ENCODE measurements at places on chromosomes 16 and 17. TPM values are rescaled to one million over a fixed set of nuclear protein-coding genes. Genes with fewer than 3 reads are reported as not detected.

DNA sequence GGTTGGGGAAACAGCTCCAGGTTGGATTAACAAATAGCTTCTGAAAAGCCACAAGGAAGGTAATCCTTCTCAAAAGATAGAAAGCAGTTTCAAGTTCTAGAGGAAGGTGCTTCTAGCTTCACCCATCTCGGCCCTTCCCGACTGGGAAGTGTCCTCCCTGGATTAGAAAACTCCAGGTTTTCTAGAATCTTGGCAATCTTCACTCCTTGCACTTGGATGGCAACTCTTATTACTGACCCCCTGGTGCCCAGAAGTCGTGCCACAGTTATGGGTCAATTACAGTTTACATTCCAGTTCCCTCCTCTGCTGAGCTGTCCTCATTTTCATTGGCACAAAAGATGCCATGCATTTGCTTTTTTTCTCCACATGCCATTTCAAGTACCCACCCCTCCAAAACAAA is 65.6 kb downstream of the SMG6 start:
- no peaks in the 10 kb centered on the region for H3K36me3 ChIP-seq
- no peak overlapping the region for H3K4me3 ChIP-seq
- no peaks in the 10 kb centered on the region for H3K27me3 ChIP-seq

DNA sequence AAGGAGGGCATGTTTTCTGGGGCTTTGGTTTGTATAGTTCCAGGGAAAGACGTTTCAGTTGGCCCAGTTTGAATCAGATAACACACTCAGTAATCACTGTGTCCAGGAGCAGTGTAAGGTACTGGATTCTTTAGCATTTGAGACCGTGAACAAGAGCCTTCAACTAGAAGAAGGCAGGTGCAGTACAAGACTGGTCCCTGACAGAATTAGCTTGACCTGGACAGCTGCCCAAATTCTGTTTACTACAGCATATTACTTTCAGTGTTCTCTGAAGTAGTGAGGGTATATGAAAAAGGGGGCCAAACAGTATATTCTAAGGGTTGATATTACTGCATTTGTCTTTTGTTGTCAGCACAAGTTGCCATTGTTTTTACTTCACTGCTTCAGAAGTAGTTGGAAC is 81.3 kb downstream of the COX10 start:
- no peaks in the 10 kb centered on the region for H3K36me3 ChIP-seq
- no peaks in the 10 kb centered on the region for H3K27me3 ChIP-seq
- H3K27ac ChIP-seq = no peak overlapping the region
- DNase-seq = no peak
- no peak overlapping the region for H3K4me3 ChIP-seq
- peaks cover 4% of the 10 kb centered on the region for H3K4me1 ChIP-seq

- peak overlapping the region; percentile 2 for H3K4me3 ChIP-seq
- H3K36me3 ChIP-seq = no peaks in the 10 kb centered on the region
- H3K27ac ChIP-seq = peak overlapping the region; percentile 95
- no peak for DNase-seq
- H3K4me1 ChIP-seq = peaks cover 44% of the 10 kb centered on the region
Measured at GRCh38 chr17:48564188-48565021, 13.7 kb downstream of the HOXB4 start.

Gene CCDC57
- 23.8 TPM for total RNA-seq

Gene EPN3
- total RNA-seq = 95.7 TPM

- H3K36me3 ChIP-seq = peaks cover 19% of the 10 kb centered on the region
- H3K27me3 ChIP-seq = no peaks in the 10 kb centered on the region
- H3K27ac ChIP-seq = peak overlapping the region; percentile 89
- DNase-seq = peak; percentile 63
- H3K4me3 ChIP-seq = peak overlapping the region; percentile 47
Measured at GRCh38 chr16:67199808-67200198, 872 bp downstream of the ELMO3 start.

GRCh38 chr16:4175849-4176248 is 59.6 kb upstream of the ADCY9 start:
- no peaks in the 10 kb centered on the region for H3K4me1 ChIP-seq
- no peaks in the 10 kb centered on the region for H3K27me3 ChIP-seq
- no peak for DNase-seq
- no peak overlapping the region for H3K27ac ChIP-seq
- no peak overlapping the region for H3K4me3 ChIP-seq

- H3K36me3 ChIP-seq = no peaks in the 10 kb centered on the region
- DNase-seq = no peak
- no peak overlapping the region for H3K4me3 ChIP-seq
- no peaks in the 10 kb centered on the region for H3K4me1 ChIP-seq
- H3K27me3 ChIP-seq = no peaks in the 10 kb centered on the region
Measured at GRCh38 chr17:28194382-28194781, 124.6 kb upstream of the TMEM97 start.

Gene CDK3
- 24.6 TPM for total RNA-seq

Gene ABCA3
- 3.4 TPM for total RNA-seq

Gene CLEC19A
- not detected for total RNA-seq

Gene FOXF1
- 10.8 TPM for total RNA-seq

Gene MYO1D
- total RNA-seq = 247 TPM

GRCh38 chr17:6756425-6757031 is 682 bp downstream of the XAF1 start:
- H3K4me1 ChIP-seq = peaks cover 17% of the 10 kb centered on the region
- peak overlapping the region; percentile 35 for H3K4me3 ChIP-seq
- no peaks in the 10 kb centered on the region for H3K27me3 ChIP-seq
- no peaks in the 10 kb centered on the region for H3K36me3 ChIP-seq
- H3K27ac ChIP-seq = peak overlapping the region; percentile 77

GRCh38 chr16:81671738-81672597 is 107.1 kb upstream of the PLCG2 start:
- H3K4me3 ChIP-seq = no peak overlapping the region
- peaks cover 10% of the 10 kb centered on the region for H3K36me3 ChIP-seq
- no peak for DNase-seq
- H3K27me3 ChIP-seq = no peaks in the 10 kb centered on the region

DNA sequence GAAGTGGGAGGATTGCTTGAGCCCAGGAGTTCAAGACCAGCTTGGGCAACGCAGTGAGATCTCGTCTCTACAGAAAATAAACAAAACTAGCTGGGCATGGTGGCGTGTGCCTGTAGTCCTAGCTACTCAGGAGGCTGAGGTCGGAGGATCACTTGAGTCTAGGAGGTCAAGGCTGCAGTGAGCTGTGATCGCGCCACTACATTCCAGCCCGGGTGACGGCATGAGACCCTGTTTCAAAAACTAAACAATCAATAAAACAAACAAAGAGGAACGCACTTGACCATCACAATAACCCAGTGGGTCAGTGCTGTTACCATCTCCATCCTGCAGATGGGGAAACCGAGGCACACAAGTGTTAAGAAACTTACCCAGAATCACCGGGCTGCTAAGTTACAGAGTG is 13.7 kb downstream of the ZNF500 start:
- H3K27ac ChIP-seq = no peak overlapping the region
- peaks cover 24% of the 10 kb centered on the region for H3K36me3 ChIP-seq
- H3K27me3 ChIP-seq = no peaks in the 10 kb centered on the region
- H3K4me1 ChIP-seq = no peaks in the 10 kb centered on the region
- no peak for DNase-seq
- no peak overlapping the region for H3K4me3 ChIP-seq

DNA sequence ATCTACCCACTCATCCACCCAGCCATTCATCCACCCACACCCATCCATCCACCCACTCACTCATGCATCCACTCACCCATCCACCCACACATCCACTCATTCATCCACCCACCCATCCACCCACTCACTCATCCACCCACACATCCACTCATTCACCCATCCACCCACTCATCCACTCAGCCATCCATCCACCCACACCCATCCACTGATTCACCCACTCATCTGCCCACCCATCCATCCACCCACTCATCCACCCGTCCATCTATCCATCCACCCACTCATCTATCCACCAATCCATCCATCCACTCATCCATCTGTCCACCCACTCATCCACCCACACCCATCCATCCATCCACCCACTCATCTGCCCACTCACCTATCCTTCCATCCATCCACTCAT is 17.3 kb downstream of the NATD1 start:
- H3K27ac ChIP-seq = no peak overlapping the region
- no peak overlapping the region for H3K4me3 ChIP-seq
- no peaks in the 10 kb centered on the region for H3K36me3 ChIP-seq
- H3K4me1 ChIP-seq = no peaks in the 10 kb centered on the region
- DNase-seq = no peak
- H3K27me3 ChIP-seq = no peaks in the 10 kb centered on the region

DNA sequence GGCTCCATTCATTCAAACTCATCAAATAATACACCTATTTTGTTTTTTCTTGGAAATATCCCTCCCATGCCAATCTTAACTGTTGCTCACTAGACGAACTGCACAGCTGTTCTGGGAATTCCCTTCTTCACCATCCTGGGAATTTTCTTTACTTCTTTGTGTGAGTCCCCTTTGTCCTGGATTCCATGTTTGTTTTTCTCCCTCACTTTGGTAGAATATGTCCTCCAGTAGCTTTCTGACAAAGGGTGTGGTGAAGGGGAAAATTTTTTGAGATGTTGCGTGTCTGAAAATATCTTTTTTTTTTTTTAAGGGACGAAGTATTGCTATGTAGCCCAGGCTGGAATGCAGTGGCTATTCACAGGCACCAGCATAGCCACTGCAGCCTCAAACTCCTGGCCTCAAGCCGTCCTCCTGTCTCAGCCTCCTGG is 17.2 kb upstream of the UTP6 start:
- no peaks in the 10 kb centered on the region for H3K36me3 ChIP-seq
- no peak overlapping the region for H3K4me3 ChIP-seq
- peaks cover 7% of the 10 kb centered on the region for H3K4me1 ChIP-seq

DNA sequence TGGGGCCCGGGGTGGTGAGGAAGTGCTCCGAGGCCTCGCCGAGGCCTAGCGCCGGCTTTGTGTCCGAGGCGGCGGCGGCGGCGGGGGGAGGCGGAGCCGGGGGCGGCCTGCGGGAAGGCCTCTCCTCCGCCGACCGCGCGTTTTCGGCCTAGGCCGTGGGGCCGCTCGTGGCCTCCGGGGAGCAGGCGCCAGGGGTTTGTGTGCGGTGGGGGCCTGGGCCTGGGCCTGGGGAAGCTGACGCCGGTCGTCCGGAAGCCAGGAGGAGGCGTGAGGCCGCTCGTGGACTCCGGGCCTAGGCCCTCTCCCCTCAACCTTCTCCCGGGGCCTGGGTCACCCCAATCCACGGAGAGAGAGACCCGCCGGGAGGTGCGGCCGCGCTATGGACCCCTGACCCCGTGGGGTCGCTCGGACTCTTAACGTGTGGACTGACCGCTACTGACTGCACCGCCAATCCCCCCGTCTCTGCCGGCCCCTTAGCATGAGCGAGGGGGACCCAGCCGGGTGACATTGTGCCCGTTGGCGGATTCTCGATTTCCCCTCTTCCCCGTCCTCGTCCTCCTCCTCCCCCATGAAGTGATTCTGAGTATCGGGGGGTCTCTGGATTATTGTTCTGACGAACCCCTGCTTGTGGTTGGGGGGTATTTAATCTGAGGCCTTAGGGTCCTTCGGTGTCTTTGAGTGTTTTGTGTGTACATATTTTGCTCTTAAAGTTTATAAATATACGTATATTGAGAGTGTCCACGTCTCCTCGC is 660 bp downstream of the RBBP6 start:
- H3K4me1 ChIP-seq = peaks cover 40% of the 10 kb centered on the region
- H3K27me3 ChIP-seq = no peaks in the 10 kb centered on the region
- no peaks in the 10 kb centered on the region for H3K36me3 ChIP-seq

GRCh38 chr17:80826955-80827645 is 164.5 kb upstream of the CHMP6 start:
- H3K27ac ChIP-seq = no peak overlapping the region
- H3K36me3 ChIP-seq = no peaks in the 10 kb centered on the region
- DNase-seq = no peak
- no peaks in the 10 kb centered on the region for H3K27me3 ChIP-seq
- H3K4me3 ChIP-seq = no peak overlapping the region
- peaks cover 3% of the 10 kb centered on the region for H3K4me1 ChIP-seq

DNA sequence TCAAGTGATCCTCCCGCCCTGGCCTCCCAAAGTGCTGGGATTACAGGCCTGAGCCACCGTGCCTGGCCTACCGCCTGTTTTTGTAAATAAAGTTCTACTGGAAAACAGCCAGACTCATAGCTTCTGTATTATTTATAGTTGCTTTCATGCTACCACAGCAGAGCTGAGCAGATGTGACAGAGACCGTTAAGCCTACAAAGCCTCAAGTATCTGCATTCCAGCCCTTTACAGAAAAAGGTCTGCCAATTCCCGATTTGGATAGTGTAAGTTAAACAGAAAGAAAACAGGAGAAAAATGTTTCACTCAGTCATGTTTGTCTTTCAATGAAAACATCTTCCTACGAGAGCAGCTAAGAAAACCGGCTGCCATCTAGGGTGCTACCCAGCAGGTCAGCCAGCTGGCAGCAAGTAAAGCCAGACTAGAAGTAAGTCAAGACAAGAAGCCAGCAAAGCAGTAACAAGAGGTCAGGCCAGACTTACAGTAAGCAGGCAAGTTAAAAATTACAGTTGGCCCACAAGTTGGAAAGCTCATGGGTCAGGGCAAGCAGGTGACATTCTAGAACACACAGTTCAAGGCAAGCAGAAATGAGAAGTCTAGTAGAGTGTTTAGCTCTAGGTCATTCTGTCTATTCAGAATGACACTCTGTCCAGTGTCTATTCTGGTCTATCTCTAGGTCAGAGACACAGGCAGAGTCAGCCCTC is 17.7 kb downstream of the NCBP3 start:
- H3K27me3 ChIP-seq = no peaks in the 10 kb centered on the region
- no peak overlapping the region for H3K4me3 ChIP-seq
- peaks cover 28% of the 10 kb centered on the region for H3K36me3 ChIP-seq
- no peak for DNase-seq

Gene DYNC1LI2
- 240 TPM for total RNA-seq

GRCh38 chr16:61814726-61815347 is 221.4 kb downstream of the CDH8 start:
- no peaks in the 10 kb centered on the region for H3K27me3 ChIP-seq
- H3K27ac ChIP-seq = no peak overlapping the region
- no peak for DNase-seq
- no peaks in the 10 kb centered on the region for H3K4me1 ChIP-seq

DNA sequence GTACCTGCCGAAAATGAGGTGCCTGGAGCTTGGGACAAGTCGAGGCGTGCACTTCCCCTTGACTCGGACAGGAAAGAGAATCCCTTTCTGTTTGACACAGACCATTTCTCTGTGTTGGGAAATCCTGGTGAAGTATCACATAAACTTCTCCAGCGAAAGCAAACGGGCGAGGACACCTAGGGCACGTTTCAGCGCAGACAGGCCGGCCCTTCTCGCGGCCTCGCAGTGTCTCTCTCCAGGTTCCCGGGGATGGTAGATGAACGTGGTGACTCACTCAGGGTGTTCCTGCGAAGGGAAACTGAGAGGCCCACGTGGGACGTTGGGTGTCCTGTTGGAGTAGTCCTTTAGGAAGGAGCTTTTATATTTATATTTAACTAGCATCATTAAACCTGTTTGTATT is 36.3 kb upstream of the ZNF750 start:
- peaks cover 14% of the 10 kb centered on the region for H3K4me1 ChIP-seq
- H3K27ac ChIP-seq = peak overlapping the region; percentile 71
- no peaks in the 10 kb centered on the region for H3K27me3 ChIP-seq
- DNase-seq = no peak
- H3K4me3 ChIP-seq = no peak overlapping the region

GRCh38 chr17:48571826-48572417 is 6.2 kb downstream of the HOXB4 start:
- no peak for DNase-seq
- H3K4me1 ChIP-seq = peaks cover 48% of the 10 kb centered on the region
- H3K4me3 ChIP-seq = peak overlapping the region; percentile 36
- no peaks in the 10 kb centered on the region for H3K36me3 ChIP-seq
- no peaks in the 10 kb centered on the region for H3K27me3 ChIP-seq

Gene ITGB3
- total RNA-seq = 7.9 TPM

- no peaks in the 10 kb centered on the region for H3K36me3 ChIP-seq
- H3K4me3 ChIP-seq = no peak overlapping the region
- DNase-seq = no peak
- peaks cover 100% of the 10 kb centered on the region for H3K27me3 ChIP-seq
- H3K4me1 ChIP-seq = peaks cover 8% of the 10 kb centered on the region
Measured at GRCh38 chr16:86570558-86571529, 4.2 kb downstream of the FOXC2 start.

- H3K27me3 ChIP-seq = no peaks in the 10 kb centered on the region
- no peaks in the 10 kb centered on the region for H3K36me3 ChIP-seq
- H3K4me3 ChIP-seq = no peak overlapping the region
Measured at GRCh38 chr16:85354686-85355514, 242.6 kb upstream of the CIBAR2 start.
